T1000 (cell line): ENCODE measurements at places on chromosomes 7 and 10.

- no peak for DNase-seq
Measured at GRCh38 chr7:73941836-73942551, 81.0 kb downstream of the TMEM270 start.

DNA sequence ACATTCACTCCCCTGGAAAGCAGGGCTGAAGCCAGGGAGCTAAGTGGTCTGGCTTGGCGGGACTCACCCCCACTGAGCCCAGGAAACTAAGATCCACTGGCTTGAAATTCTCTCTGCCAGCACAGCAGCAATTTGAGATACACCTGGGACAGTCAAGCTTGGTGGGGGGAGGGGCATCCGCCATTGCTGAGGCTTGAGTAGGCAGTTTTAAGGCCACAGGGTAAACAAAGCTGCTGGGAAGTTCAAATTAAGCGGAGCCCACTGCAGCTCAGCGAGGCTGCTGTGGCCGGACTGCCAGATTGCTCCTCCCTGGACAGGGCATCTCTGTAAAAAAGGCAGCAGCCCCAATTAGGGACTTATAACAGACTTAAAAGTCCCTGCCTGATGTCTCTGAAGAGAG, 108.2 kb upstream of the FAM13C start:
- no peak for DNase-seq

DNA sequence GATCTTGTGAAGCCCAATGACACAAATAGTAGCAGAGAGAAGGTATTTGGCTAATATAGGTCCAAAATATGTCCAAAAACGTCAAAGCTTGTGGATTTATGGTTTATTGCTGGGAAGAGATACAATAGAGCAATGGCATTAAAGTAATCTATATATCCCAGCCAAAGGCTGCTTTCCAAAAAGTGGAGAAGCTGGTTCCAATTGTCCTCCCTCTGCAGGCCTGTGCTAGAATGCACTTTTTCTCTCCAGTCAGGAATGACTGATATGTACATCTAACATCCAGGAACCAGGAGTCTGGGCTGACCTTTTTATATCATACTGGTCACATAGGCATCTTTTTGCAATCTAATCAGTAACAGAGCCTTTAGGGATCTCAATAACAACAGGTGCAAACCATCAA, 167.1 kb upstream of the FAM3C start:
- DNase-seq = no peak

DNA sequence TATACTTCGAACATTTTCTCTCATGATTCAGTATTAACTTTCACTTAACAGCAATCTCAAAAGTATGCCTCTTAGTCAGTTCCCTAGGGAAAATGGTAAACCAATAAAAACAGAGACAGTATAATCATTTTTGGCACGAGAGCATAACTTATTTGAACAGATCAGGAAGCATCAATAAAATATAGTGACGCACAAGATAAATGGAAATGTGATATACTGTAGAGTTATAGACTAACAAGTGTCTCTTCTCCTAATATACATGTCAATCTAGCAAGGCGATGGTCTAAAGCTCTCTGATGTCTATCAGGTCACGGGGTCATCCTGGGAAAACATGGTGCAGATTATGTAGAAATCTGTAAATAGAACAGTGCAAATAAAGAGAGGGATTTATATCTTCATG, 131.6 kb downstream of the HGF start:
- no peak for DNase-seq

- DNase-seq = no peak
Measured at GRCh38 chr7:148500978-148501377, 89.6 kb upstream of the C7orf33 start.

GRCh38 chr10:77619964-77620703, 17.5 kb downstream of the KCNMA1 start:
- DNase-seq = no peak

DNA sequence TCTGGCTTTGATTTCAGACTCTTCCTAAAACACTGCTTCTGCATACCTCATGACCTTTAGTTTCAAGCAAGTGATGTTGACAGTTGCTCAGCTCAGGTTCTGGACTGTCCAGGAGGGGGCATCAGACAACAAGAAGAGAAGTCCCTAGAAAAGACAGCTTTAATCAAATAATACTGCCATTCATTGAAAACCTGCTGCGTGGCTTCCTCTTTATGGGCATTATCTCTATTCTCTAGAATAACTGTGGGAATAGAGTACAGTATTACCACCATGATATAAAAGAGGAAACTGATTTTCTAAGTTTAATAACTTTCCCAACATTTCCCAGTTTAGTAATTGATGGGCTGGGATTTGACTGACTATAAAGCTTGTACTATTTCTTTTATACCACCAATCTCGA, 170.4 kb downstream of the SNX13 start:
- DNase-seq = peak; percentile 38

DNA sequence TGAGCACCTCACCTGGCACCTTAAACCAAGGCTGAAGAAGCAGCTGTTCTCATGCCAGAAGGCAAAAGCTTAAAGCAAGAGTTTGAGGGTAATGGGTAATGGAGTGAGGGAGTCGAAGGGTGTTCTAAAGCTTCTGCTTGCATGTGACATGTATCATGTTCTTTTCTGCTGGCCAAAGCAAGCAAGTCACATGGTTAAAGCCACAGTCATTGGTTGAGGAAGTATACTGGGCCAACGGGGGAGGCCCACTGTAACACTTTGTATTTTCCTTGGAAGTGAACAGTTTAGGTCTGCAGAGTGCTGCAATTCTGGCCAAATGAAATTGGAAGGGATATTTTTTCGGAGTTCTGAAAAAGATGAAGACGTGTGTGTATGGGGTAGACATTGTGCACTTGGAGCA, 75.7 kb downstream of the REEP3 start:
- DNase-seq = no peak

DNA sequence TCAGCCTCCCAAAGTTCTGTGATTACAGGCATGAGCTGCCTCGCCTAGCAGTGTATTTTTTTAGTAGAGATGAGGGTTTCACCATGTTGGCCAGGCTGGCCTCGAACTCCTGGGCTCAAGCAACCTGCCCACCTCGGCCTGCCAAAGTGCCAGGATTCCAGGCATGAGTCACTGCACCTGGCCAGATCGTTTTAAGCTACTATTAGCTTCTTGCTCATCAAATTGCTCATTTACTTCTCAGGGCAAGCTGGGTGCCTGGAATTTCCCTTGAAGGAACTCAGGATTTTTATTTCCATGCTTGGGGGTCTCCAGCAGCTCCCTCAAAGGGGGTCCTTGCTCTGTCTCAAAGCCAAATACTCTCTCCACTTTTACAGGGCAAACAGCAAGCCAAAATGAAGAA, 798.0 kb upstream of the AUTS2 start:
- DNase-seq = no peak

DNA sequence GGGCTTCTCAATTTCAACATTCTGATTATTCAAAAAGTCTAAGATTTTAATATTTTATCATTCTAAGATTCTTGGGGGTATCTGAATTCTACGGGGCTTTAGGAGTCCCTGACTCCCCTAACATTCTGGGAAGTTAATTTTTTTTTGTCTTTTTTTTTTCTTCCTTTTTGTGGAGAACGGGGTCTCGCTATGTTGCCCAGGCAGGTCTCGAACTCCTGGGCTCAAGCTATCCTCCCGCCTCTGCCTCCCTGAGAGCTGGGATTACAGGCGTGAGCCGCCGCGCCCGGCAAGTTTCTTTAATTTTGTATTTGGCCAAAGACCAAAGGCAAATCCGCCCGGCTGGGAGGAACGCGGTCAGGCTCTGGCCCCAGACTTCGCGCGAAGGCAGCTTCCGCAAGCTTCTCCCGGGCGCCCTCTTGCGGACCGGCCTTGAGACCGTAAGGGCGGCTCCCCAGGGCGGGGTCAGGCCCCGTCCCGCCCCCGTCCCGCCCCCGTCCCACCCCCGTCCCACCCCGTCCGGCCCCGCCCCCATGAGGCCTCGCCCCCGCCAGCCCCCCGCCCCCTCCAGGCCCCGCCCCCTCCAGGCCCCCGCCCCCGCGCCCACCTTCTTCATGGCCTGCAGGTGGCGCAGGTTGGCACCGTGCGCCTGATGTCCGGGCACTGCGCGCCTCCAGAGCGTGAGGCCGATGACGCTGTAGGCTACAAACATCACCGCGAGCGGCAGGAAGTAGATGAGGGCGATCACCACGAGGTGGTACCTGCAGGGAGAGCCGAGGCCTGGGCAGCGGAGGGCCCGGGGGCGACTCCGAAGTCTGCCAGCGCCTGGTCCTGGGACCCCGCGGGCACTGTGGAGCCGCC, 8.2 kb downstream of the TACR2 start:
- DNase-seq = peak; percentile 92

- no peak for DNase-seq
Measured at GRCh38 chr10:86170255-86171108, 196.1 kb downstream of the GRID1 start.

- DNase-seq = no peak
Measured at GRCh38 chr10:101752241-101752640, 23.7 kb downstream of the FGF8 start.

DNA sequence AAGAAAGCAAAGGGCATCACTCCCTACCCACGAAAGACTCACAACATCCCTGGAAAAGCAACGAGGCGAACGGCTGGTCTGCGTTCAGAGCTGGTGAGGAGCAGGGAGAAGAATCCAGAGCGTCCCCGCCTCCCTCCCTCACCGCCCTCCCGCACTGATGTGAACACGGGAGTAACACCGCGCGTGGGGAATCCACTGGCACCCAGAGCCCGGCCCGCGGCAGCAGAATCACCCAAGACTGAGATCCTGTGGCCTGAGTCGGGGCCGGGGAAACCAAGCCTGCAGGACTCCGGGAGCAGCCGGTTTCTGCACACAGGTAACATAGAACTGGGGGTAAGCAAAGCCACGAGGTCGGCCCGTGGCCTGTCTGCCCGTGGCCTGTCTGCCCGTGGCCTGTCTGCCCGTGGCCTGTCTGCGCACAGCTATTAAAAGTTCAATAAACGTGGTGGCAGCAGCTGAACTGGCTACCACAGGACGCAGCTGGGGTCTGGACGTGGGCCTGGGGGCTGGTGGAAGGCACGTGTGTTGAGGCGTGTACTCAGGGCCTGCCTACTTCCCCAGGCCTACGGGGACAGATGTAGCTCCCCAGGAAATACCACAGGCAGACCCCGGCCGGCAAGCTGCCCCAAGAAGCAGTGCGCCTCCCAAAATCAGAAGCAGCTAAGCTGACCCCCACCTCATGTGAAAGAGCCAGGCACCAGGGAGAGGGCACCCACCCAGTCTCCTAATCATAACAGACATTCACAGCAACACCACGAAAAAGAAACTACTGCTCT, 23.0 kb downstream of the DIP2C start:
- DNase-seq = no peak
